ENCODE measurements at places on chromosomes 11 and 22.

DNA sequence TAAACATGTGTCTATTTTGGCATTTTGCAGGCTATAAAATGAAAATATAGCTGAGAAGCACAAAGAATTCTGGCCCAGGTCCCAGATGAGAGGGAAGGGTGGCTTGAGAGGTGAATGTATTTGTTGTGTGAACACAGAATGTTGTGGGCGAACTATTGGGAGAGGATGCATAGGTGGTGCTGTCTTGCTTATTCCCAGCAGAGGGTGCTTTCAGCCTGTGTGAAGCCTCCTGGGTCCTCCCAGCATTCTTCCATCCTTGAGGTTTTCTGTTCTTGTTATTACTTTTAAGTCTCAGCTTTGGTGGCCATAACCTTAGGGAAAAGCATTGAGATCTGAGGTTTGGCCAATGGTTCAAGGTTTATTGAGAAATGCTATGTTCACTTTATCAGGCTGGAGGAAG is 108.7 kb upstream of the SNX19 start:
- no peak for DNase-seq

GRCh38 chr11:70002433-70002832 is 75.7 kb upstream of the ANO1 start:
- DNase-seq, result peak; percentile 53

DNA sequence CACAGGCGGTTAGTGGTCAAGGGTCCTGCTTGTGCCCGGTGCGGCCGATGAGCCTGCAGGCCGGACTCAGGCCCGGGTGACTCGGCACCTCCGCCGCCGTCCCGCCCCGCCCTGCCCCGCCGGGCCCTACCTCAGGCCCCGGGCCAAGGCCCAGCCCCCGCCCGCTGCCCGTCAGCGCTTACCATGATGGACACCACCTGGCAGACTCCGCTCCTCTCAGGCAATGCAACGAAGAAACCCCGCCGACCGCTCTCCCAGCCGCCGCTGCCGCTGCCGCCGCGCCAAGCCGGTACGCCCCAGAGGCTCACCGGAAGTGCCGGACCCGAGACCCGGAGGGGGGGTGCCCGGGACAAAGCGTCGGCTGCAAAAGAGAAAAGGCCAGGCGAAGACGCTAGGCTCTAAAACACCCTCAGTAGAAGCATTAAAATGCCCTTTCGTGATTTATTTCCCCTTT is at the start of gene UFD1:
UFD1 (minus strand) TSS at position 293 of the 454 bp plus-strand sequence; CDS start at position 185, 108 bp downstream.
- DNase-seq, result peak; percentile 76

DNA sequence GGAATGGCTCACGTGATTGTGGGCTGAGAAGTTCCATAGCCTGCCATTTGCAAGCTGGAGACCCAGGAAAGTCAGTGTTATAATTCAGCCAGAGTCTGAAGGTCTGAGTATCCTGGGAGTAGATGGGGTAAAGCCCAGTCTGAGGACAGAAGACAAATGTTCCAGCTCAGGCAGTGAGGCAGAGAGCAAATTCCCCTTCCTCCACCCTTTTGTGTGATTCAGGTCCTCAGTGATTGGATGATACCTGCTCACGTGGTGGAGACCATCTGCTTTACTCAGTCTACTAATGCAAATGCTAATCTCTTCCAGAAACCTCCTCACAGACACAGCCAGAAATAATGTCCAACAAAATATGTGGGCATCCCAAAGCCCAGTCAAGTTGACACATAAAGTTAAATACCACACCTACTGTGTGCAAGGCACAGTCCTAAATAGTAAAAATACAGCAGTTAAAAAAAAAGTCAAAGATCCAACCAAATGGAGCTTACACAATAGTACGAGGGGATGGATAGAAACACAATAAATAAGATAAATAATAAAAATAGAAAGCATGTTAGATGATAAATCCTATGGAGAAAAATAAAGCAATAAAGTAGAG is 13.2 kb upstream of the APOL6 start:
- DNase-seq, result no peak

GRCh38 chr11:67627441-67627811 is 2.3 kb downstream of the NUDT8 start:
- no peak for DNase-seq

- DNase-seq, result no peak
These were observed 436.3 kb downstream of the DYNC2H1 start for GRCh38 chr11:103545551-103545950.

DNA sequence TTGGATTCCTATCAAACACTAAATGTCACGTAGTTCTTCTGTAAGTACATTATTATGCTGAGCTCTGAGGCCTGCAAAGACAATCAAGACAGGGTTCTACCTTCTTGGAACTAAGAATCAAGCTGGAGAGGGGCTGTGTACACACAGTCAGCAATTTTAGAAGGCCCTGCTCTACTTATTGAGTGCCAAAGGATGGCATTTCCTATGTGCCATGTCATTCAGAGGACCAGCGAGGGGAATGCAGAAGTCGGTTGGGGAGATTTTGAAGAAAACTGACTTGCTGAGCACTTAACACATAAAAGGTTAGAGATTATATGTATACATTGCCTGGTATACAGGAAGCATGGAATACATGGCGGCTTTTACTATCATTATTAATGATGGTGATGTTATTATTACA is 5.3 kb downstream of the SLC37A2 start:
- DNase-seq, result no peak

DNA sequence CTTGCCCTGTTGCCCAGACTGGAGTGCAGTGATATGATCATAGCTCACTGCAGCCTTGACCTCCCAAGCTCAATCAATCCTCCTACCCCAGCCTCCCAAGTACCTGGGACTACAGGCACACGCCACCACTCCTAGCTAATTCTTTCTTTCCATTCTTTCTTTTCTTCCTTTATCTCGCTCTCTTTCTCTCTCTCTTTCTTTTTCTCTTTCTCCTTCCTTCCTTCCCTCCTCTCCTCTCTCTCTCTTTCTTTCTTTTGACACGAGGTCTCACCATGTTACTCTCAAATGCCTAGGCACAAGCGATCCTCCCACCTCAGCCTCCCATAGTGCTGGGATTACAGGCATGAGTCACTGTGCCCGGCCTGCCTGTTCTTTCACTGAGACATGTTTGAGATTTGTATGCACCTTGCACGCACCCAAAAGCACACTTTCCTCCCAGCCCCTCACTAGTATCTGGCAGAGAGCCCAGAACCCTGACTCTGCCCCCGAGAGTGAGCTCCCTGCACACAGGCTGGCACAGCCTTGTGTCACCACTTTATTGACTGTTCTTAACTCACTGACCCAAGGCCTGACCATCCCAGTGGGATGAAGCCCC is 56.8 kb downstream of the CD6 start:
- DNase-seq, result peak; percentile 78

DNA sequence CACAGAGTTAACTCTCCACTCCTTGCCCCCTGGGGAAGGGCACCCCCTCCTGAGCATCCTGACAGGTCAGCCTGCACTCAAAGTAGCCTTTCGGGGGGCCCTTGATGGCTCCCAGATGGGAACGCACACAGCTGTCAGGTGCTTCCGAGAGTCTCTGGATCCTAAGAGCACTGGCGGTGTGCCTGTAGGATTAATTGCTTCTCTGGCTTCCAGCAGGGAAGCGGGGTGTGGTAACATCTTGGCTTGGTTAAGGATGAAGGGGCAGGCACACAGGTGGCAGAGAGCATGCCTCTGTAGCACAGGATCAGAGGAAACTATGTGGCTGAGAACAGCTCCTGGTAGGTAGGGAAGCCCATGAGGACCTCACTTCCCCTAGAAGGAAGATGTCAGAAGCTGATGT is 199.8 kb downstream of the MIAT start:
- DNase-seq, result no peak

GRCh38 chr22:19266547-19267086 is 24.9 kb downstream of the CLTCL1 start:
- DNase-seq, result no peak

Measured in activated CD4-positive, alpha-beta T cell treated with anti-CD3 and anti-CD28 coated beads, Interleukin-2, amount 50 U/mL, for 48 hours (primary cell).